ENCODE measurements at places on chromosomes 4 and X.

GRCh38 chrX:34891391-34891790 is 51.2 kb upstream of the FAM47B start:
- no peak for DNase-seq

- no peak for DNase-seq
These were observed 103.3 kb downstream of the TMEM144 start for GRCh38 chr4:158313566-158313965.

DNA sequence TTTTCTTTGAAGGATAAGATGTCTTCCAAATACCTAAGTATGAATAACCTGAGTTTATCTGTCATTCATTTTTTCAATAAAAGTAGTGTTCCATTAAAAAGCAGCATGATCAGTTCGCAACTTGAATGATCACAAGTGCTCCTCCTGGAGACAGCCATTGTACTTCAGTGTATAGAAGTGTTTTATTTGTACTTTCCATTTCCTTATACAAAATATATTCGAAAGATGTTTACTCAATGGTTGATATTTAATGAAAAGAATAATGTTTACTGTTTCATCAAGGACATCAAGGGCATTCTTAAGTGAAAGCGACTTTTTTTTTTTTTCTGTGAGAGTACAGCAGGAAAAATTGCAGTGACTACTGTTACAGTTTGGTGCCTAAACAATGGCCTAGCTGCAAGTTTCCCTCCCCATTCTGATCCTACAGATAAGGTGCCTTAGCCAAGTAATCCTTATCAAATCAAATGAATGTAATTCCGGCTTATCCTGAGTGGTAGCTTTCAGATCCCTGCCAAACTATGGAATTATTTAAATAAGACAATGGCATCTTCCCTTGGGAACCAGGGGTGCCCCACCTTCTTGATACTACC is 69.0 kb upstream of the IL15 start:
- no peak for DNase-seq

GRCh38 chrX:1453395-1453783 is 680 bp upstream of the ASMTL start:
- no peak for DNase-seq

- no peak for DNase-seq
These were observed 73.4 kb upstream of the LHFPL1 start for GRCh38 chrX:112753116-112753515.

GRCh38 chr4:137523329-137523728 is 9.0 kb downstream of the PCDH18 start:
- no peak for DNase-seq

GRCh38 chrX:18166068-18166467 is 54.6 kb downstream of the BEND2 start:
- no peak for DNase-seq

- DNase-seq, result no peak
These were observed 161.4 kb upstream of the GIMD1 start for GRCh38 chr4:106530024-106530361.

GRCh38 chr4:79065262-79065661 is 126.0 kb upstream of the PAQR3 start:
- DNase-seq, result no peak

DNA sequence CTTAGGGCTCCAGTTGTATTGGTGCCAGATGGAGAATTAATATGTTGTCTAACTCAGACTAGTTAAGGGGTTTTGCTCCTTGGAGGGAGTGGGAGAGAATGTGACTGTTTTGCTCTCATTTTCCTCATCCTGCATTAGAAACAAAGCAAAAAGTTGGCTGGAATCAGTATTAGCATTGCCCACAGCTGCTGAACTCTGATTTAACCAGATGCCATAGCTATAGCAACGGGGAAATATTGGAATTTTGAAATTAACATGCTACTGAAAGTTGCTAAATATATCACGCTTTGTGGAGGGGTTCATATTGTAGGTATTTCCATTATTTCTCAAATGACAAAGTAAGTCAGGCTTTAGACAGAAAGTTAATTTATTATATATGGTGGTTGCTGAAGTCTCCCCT is 66.7 kb upstream of the EOLA2 start:
- no peak for DNase-seq

DNA sequence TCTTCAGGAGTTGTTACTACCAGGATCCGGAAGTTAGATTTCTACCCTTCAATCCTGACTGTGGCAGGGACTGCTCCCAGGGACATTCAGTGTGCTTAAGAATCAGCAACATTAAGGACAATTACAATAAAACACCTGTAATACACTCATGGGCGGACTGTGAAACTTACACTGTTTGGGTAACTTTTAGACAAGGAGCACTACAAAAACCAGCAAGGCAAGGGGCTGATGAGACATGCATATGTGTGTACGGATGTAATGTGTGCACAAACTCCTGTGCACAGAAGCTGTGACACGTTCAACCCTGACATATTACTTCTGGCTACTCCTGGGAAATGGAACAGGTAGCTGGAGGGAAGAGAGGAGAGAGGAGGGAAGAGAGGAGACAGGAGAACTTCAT is 75.8 kb downstream of the FAT1 start:
- no peak for DNase-seq

DNA sequence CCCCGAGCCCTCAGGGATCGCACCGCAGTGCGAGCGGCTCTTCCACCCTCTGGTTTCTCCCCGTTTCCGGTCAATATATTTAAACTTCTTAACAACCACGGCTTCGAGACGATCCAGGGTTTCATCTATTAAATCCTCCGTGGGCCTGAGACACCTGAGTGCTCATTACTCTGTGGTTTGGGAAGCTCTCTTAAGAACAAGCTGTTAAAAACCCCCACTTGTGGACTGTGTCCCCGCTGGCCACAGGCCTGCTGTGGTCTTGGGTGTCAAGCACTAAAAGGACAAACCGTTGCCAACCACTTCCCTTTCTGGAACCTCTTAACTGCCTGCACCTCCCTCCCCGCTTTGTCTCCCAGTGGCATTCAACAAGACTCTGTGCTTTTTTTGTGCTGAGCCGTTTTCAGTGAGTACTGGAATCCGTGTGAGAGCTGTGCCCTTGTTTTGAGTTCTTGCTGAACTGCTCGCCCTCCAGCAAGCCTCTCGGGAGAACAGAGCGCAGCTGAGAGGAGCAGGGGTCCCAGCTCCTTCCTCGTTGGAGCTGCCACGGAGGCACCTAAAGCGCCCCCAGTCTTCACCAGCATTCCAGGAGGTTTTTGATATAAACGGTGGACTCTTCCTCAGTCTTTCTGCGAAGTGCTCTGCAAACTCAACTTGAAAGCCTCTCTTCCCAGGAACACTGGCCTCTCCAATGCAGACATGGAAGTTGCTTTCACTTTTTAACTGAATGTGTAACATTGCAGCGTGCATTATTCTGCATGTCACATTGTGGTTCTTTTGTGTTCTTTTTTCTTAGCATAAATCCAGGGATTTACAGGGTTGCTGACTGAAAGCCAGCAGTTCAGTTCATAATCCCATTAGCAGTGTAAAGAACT is 691 bp upstream of the IGFBP7 start:
- DNase-seq, result peak; percentile 78

GRCh38 chr4:6747294-6748051 is 31.5 kb downstream of the BLOC1S4 start:
- no peak for DNase-seq

GRCh38 chr4:112168719-112169500 is 23.7 kb downstream of the FAM241A start:
- DNase-seq, result no peak

DNA sequence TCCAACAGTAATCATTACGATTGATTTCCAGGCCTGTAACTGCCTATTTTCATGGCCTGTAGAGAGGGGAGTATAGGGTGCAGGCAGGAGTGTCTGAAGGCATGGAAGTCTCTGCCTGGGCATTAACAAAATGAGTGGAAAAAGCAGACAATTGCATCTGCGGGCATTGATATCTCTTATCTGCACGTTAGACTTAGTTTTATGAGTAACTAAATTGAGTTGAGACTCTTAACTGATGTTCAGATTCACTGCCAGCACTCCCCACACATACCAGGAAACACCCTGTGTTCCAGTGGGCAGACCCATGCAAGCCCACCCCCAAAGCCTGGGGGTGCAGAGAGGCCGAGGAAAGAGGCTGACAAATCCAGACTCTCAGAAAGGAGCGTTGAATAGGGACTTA is 33.3 kb downstream of the F11 start:
- no peak for DNase-seq

- DNase-seq, result no peak
These were observed 122.2 kb downstream of the CAMK2D start for GRCh38 chr4:113639326-113639725.

DNA sequence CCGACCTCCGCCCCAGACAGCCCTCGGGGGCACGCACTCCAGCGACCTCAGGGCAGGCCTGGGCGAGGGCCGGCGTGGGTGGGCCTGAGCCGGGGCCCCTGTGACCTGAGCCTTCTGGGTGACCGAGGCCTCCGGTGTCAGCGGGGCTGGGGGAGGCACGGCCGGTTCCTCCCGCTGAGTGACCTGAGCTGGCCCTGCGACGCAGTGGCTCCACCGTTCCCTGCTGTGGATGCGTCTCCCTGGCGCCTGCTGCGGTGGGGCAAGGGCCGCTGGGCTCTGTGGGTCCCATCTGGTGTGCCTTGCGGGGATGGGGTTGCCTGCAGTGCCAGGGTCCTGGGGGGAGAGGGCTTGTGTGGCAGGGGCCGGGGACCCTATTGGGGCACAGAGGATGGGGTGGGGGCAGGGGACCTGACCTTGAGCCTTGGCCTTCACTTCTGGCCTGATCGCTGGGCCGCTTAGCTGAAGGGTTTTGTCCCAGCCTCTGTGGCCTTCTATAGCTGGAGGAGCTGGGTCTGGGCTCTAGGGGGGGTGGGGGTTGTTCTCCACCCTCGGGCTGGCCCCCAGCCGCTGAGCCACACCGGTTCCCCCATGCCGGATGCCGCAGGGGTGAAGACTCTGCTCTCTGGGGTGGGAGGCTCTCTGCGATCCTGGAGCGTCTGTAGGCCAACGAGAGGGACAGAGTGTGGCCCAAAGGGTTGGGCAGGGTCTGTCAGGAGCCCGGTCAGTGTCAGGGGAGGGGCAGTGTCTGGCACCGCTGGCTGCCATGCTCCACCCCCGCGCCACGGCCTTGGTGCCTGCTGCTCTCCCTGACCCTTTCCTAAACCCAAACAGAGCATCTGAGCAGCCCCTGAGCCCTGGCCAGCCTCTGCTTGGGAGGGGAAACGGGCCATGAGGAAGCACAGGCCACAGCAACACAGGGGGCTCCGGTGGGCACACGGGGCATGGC is 2.3 kb downstream of the NAT8L start:
- DNase-seq, result no peak

DNA sequence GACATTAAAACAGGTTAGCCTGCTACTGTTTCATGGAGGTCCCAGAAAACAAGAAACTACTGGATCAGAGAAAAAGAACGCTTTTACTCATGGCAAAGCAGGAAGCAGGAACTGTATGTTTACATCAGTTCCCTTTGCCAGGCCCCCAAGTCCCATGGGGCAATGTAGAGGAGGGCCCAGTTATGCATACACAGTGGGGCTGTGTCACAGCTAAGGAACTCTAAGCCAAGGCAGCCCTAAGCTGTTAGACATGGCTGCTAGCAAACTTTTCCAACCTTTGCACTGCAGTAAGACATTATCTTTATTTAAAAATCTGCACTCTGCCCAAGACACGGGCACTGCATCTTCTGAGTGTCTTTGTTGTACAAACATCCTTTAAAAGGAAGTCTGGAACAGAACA is 975.8 kb downstream of the C4orf33 start:
- DNase-seq, result no peak

- DNase-seq, result no peak
These were observed 290.1 kb upstream of the PCDH7 start for GRCh38 chr4:30429813-30430761.

- DNase-seq, result peak; percentile 50
These were observed 46.4 kb downstream of the GPAT3 start for GRCh38 chr4:83582289-83582785.

DNA sequence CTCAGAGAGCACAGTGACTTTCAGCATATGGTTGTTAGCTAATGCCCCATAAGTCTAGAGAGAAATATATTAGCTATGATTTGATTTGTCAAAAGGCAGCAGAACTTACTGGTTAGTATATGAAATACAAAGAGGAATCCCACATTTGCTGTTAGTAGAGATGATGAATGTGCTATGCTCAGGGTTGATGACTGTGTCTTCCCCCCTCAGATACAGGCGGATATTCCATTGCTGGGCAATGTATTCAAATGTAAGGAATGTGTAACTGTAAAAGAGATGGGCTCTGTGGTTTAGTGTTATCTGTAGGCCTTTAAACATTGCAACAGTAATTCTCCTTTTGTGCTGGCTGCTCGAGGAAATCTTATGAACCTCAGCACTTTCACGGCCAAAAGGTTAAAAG is 528.9 kb upstream of the ARX start:
- no peak for DNase-seq

GRCh38 chr4:16289897-16290554 is 63.8 kb upstream of the TAPT1 start:
- no peak for DNase-seq

- DNase-seq, result no peak
These were observed 4.8 kb upstream of the RGS12 start for GRCh38 chr4:3287972-3288570.

GRCh38 chr4:121011138-121011537 is 61.2 kb downstream of the NDNF start:
- DNase-seq, result no peak

- no peak for DNase-seq
These were observed 12.4 kb downstream of the DCAF8L1 start for GRCh38 chrX:27968878-27969277.

DNA sequence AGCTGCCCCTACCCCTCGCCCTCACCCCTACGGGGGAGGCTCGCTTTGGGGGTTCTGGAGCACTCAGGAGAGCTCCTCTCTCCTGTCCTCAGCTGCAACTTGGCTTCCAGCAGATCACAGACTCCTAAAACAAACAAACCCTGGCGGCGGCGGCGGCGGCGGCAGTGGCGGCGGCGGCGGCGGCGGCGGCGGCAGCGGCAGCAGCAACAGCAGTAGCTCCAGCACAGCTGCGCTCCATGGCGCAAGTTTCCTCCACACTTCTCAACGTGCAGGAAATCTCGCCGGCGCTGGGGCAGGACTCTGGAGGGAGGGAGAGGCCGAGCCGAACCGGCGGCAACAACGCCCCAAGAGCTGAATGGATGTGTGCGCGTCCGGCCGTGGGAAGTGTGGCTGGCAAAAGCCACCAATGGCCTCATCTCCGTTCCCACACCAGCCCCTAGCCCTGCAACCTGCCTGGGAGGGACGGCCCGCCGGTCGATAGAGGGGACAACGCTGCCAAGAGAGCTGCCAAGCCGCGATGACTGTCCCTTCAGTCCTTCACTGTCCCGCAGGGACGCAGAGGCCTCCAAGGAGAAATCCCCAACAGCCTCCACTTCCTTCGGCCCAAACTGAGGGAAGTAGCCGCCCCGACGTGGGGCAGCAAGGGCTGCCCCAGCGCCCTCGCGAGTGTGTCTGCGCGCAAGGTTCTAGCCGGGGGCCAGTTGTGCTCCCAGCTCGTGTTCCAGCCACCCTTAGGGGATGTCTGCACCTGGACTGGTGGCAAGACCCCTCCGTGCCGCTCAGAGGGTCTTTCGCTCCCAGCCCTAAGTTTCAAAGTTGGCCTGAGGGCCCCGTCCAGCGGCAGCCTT is 775 bp downstream of the SHROOM4 start:
- DNase-seq, result peak; percentile 82

All from endodermal cell (in vitro differentiated cells).